Endothelial cell (in vitro differentiated cells): ENCODE measurements at places on chromosomes 12 and 14. TPM values are rescaled to one million over a fixed set of nuclear protein-coding genes. Genes with fewer than 3 reads are reported as not detected.

GRCh38 chr12:95131589-95132340 lies 58.3 kb upstream of the NR2C1 start:
- no peak overlapping the region for H3K27ac ChIP-seq
- peaks cover 17% of the 10 kb centered on the region for H3K4me1 ChIP-seq
- peaks cover 19% of the 10 kb centered on the region for H3K36me3 ChIP-seq
- peaks cover 2% of the 10 kb centered on the region for H3K27me3 ChIP-seq

GRCh38 chr12:96886998-96887677 lies 19.9 kb upstream of the NEDD1 start:
- H3K36me3 ChIP-seq, result no peaks in the 10 kb centered on the region
- H3K27me3 ChIP-seq, result no peaks in the 10 kb centered on the region
- no peak overlapping the region for H3K27ac ChIP-seq
- peaks cover 2% of the 10 kb centered on the region for H3K4me1 ChIP-seq
- no peak for DNase-seq
- no peak overlapping the region for H3K4me3 ChIP-seq

DNA sequence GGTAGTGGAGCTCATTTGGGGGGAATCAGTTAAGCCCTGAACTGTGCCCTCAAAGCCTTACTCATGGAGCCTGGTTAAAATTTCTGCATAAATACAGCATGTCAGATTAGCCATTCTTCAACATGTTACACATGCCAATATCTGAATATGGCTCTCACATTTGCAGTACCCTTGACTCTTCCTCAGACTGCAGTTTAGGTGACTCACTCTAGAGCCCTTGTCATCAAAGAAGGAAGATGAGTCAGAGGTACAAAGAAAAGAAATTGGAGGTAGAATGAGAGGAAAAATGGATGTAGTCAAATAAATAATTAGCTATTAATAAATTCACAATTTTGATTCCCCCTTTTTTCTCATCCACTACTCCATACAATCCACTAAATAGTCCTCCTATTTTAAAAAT lies 23.6 kb upstream of the OR4K2 start:
- no peak for DNase-seq
- no peaks in the 10 kb centered on the region for H3K27me3 ChIP-seq
- H3K27ac ChIP-seq, result no peak overlapping the region
- H3K36me3 ChIP-seq, result peaks cover 3% of the 10 kb centered on the region
- no peaks in the 10 kb centered on the region for H3K4me1 ChIP-seq
- H3K4me3 ChIP-seq, result no peak overlapping the region

Gene LIN52
- total RNA-seq, result 7.3 TPM

Gene GPR68
- 5.4 TPM for total RNA-seq
